ENCODE measurements at places on chromosomes 1 and 21. TPM values are rescaled to one million over a fixed set of nuclear protein-coding genes. Genes with fewer than 3 reads are reported as not detected.

Gene NFASC
- 23.2 TPM for polyA plus RNA-seq

Gene ZNF678
- polyA plus RNA-seq = 1.3 TPM

Gene GSTM2
- 116 TPM for polyA plus RNA-seq

Gene CFHR2
- not detected for polyA plus RNA-seq

Gene TESK2
- polyA plus RNA-seq = 1.6 TPM

Gene MLLT11
- 2.3 TPM for polyA plus RNA-seq

Gene RNU1-2
- 26.8 TPM for polyA plus RNA-seq

Gene G0S2
- polyA plus RNA-seq = 103 TPM

Gene SLC1A7
- 1.0 TPM for polyA plus RNA-seq

Gene PODN
- 1.4 TPM for polyA plus RNA-seq

Gene WARS2
- polyA plus RNA-seq = 13.9 TPM

Gene ZNF695
- polyA plus RNA-seq = not detected

Gene ADAMTS5
- polyA plus RNA-seq = 1.7 TPM

Gene RGS1
- polyA plus RNA-seq = 5.0 TPM

Gene NHLH1
- polyA plus RNA-seq = not detected

Gene TP73
- polyA plus RNA-seq = not detected

Gene B4GALT2
- polyA plus RNA-seq = 32.5 TPM

Gene ZBTB48
- 27.1 TPM for polyA plus RNA-seq

Gene BGLAP
- polyA plus RNA-seq = 1.7 TPM

Gene TSPAN1
- polyA plus RNA-seq = 518 TPM

Gene GJB4
- polyA plus RNA-seq = not detected

Gene ZBTB18
- polyA plus RNA-seq = 9.0 TPM

Gene PROK1
- not detected for polyA plus RNA-seq

Gene EFNA1
- 61.1 TPM for polyA plus RNA-seq

Gene CTTNBP2NL
- polyA plus RNA-seq = 6.7 TPM

Gene FOXD3
- polyA plus RNA-seq = 0.17 TPM

Gene TEX38
- not detected for polyA plus RNA-seq

Gene SEC16B
- polyA plus RNA-seq = 3.5 TPM

Gene WDTC1
- polyA plus RNA-seq = 23.7 TPM

Gene TTC3
- polyA plus RNA-seq = 22.3 TPM

Gene ESRRG
- polyA plus RNA-seq = 11.9 TPM

Gene NR5A2
- polyA plus RNA-seq = 0.13 TPM

Gene CELA2B
- not detected for polyA plus RNA-seq

Gene DCST2
- polyA plus RNA-seq = 0.43 TPM

Gene ELAPOR1
- 0.28 TPM for polyA plus RNA-seq

Gene AGO1
- polyA plus RNA-seq = 3.3 TPM

Gene ZNF648
- polyA plus RNA-seq = not detected

Gene SERBP1
- polyA plus RNA-seq = 103 TPM

Gene SLAMF9
- polyA plus RNA-seq = not detected

Gene SMIM12
- 85.9 TPM for polyA plus RNA-seq

Data from kidney (tissue), 22 donors.